ENCODE measurements at places on chromosomes 5 and 9.
A peak's percentile ranks its signal among the peaks of the same experiment; 100 is the strongest.

DNA sequence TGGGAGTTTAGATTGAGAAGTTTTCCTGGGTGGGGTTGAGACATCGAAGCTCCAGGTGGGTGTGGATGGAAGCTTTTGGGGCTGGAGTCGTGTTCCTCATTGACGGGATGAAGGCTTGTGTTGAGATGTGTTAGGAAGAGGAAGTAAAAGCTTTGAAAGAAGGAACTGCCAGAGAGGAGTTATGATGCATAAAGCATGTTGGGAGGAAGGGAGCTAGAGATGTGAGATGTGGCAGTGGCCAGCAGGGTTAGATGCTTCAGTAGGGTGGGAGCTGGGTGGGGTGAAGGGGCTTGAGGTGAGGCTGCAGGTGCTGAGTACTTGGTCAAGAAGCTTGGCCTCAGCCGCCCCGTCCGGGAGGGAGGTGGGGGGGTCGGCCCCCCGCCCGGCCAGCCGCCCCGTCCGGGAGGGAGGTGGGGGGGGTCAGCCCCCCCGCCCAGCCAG, 56.7 kb downstream of the HSPA4 start:
- H3K4me3 ChIP-seq = peak overlapping the region; percentile 62
- no peak for DNase-seq
- H3K27me3 ChIP-seq = no peaks in the 10 kb centered on the region
- H3K27ac ChIP-seq = peak overlapping the region; percentile 86

DNA sequence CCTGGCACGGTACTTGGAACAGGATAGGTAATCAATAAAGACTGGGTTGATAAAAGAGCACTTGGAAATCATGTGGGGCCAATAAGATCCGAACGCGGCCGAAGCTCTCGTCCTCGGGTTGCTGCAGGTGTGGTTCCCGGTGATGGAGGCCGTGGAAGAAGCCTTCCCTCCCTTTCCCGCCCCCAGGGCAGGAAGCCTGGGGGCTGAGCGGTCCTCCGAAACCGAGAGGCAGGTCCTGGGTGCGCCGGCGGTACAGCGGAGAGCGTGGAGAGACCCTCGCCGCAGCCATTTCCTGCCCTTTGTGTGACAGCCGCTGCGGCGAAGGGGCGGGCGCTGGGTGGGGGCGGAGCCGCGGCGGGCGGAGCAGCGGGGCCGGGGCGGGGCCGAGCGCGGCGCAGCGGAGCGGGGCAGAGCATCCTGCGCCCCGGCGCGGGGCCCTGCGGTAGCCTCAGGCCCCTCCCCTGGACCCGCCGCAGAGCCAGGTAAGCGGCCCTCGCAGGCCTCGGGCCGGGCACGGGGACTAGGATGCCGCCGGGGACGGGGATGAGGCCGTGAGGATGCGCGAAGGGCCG, at the start of gene CYFIP2:
Gene CYFIP2, plus strand, starts transcription at position 410 of the 572 bp plus-strand sequence. CDS start 19,239 bp downstream, outside the sequence.
- no peaks in the 10 kb centered on the region for H3K27me3 ChIP-seq
- H3K36me3 ChIP-seq = peaks cover 16% of the 10 kb centered on the region
- peak within 1 kb of the TSS; percentile 98 for H3K4me3 ChIP-seq
- H3K27ac ChIP-seq = peak within 1 kb of the TSS; percentile 98
- DNase-seq = peak; percentile 73

DNA sequence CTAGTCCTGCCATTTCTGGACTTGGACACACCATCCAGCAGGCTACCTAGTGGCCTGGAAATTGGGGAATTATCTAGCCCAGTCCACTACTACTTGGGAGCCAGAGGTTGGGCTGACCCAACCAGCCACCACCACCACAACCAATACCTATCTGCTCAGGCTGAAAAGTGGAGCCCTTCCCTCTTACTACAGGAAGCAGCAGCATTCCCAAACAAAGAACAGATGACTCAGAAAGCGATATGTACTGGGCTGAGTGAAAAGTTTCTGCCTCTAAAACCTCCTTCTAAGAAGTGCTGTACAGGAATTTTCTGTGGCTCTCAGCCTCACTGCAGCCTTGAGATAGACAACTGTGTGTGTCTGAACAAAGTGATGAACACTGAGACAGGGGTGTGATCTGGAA, 279.4 kb downstream of the CDH10 start:
- no peaks in the 10 kb centered on the region for H3K27me3 ChIP-seq
- H3K4me1 ChIP-seq = no peaks in the 10 kb centered on the region
- no peak overlapping the region for H3K4me3 ChIP-seq
- no peak for DNase-seq
- no peaks in the 10 kb centered on the region for H3K36me3 ChIP-seq

DNA sequence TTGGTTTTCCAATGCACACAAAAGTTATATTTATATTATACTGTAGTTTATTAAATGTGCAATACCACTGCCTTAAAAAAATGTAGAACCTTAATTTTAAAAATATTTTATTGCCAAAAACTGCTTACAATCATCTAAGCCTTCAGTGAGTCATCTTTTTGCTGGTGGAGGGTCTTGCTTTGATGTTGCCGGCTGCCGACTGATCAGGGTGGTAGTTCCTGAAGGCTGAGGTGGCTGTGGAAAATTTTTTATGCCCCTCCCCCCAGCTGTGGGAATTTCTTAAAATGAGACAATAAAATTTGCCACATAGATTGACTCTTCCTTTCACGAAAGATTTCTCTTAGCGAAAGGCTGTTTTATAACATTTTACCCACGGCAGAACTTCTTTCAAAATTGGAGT, 75.9 kb upstream of the SLC25A51 start:
- no peak for DNase-seq
- no peaks in the 10 kb centered on the region for H3K36me3 ChIP-seq
- H3K4me1 ChIP-seq = no peaks in the 10 kb centered on the region
- peaks cover 4% of the 10 kb centered on the region for H3K27me3 ChIP-seq
- no peak overlapping the region for H3K4me3 ChIP-seq

- H3K27me3 ChIP-seq = no peaks in the 10 kb centered on the region
- no peak overlapping the region for H3K27ac ChIP-seq
- no peak for DNase-seq
- no peaks in the 10 kb centered on the region for H3K36me3 ChIP-seq
- H3K4me1 ChIP-seq = no peaks in the 10 kb centered on the region
These were observed 1457.2 kb upstream of the WWC1 start for GRCh38 chr5:166834246-166834645.

DNA sequence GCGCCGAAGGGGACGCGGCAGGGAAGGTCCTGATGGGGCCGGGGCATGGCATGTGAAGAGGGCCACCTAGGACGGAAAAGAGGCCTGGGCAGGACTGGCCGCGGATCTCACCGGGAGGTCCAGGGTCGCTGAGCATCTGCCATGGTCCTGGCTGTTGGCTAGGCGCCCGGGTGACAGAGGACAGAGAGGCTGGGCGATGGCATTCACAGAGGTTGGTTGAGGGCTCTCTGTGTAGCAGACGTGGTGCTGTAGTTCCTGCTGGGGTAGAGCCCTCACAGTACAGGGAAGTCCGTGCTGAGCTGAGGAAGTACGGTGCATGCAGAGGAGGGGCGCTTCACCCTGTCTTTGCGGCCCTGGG, 427 bp downstream of the PCYOX1L start:
- no peaks in the 10 kb centered on the region for H3K27me3 ChIP-seq
- H3K27ac ChIP-seq = peak overlapping the region; percentile 62
- DNase-seq = no peak
- H3K4me1 ChIP-seq = peaks cover 14% of the 10 kb centered on the region
- H3K36me3 ChIP-seq = peaks cover 11% of the 10 kb centered on the region

DNA sequence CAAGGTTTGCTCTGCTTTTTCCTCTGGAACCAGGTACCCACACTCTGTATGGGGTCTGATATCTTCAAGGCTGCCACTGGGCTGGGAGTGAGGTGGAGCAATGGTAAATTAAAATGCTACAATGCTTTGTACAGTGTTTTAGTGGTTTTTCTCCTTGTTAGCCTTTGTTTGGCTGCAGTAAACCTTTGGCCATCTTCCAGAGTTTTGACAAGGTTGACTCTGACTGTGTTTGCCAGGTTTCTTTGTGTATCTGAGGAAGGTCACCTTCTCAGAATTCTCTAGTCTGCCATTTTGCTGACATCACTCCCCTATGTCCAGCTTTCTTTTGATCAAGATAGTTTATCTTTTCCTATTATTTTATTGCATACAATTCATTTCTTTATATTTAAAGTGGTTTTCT, 11.2 kb downstream of the SPATA31D1 start:
- H3K27me3 ChIP-seq = no peaks in the 10 kb centered on the region
- no peaks in the 10 kb centered on the region for H3K4me1 ChIP-seq
- no peak overlapping the region for H3K27ac ChIP-seq
- DNase-seq = no peak
- H3K36me3 ChIP-seq = no peaks in the 10 kb centered on the region

DNA sequence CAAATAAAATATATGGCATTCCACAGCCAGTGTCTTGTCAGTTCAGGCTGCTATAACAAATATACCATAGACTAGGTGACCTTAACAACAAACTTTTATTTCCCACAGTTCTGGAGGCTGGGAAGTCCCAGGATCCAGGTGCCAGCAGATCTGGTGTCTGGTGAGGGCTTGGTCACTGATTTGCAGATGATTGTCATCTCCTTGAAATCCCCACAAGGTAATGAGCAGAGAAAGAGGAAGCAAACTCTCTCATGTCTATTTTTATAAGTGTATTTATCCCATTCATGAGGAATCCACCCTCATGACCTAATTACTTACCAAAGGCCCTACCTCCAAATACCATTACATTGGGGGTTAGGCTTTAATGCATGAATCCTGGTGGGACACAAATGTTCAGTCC, 663.2 kb downstream of the TLR4 start:
- DNase-seq = no peak
- H3K27ac ChIP-seq = no peak overlapping the region
- no peaks in the 10 kb centered on the region for H3K27me3 ChIP-seq

- H3K27ac ChIP-seq = no peak overlapping the region
- no peaks in the 10 kb centered on the region for H3K4me1 ChIP-seq
- DNase-seq = no peak
These were observed 332.3 kb upstream of the ADAMTSL1 start for GRCh38 chr9:18141681-18142080.

DNA sequence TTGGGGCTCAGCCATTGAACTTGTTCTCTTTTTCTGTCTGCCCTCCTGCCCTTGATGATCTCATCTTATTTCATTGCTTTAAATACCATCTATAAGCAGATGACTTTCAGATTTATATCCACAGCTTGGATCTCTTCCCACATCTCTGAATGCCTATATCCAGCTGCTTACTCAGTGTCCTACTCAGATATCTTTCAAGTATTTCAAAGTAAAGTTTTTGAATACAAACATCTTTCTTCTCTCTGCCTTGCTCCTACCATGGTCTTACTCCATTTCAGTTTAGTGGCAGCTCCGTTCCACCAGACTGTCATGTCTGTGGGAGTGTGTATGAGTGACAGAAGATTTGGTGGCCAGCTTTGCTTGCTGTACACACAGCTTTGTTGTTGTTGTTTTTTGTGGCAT, 59.7 kb downstream of the ERBIN start:
- peaks cover 13% of the 10 kb centered on the region for H3K36me3 ChIP-seq
- H3K27me3 ChIP-seq = no peaks in the 10 kb centered on the region
- no peak overlapping the region for H3K4me3 ChIP-seq
- DNase-seq = no peak

- H3K4me1 ChIP-seq = no peaks in the 10 kb centered on the region
- H3K36me3 ChIP-seq = no peaks in the 10 kb centered on the region
- no peak overlapping the region for H3K4me3 ChIP-seq
- H3K27me3 ChIP-seq = no peaks in the 10 kb centered on the region
- H3K27ac ChIP-seq = no peak overlapping the region
- no peak for DNase-seq
These were observed 26.9 kb upstream of the PLIN2 start for GRCh38 chr9:19154135-19154612.

- no peak for DNase-seq
- H3K4me1 ChIP-seq = no peaks in the 10 kb centered on the region
- no peak overlapping the region for H3K4me3 ChIP-seq
- H3K27ac ChIP-seq = no peak overlapping the region
- H3K27me3 ChIP-seq = peaks cover 14% of the 10 kb centered on the region
These were observed 34.8 kb downstream of the HTR4 start for GRCh38 chr5:148619484-148619883.

DNA sequence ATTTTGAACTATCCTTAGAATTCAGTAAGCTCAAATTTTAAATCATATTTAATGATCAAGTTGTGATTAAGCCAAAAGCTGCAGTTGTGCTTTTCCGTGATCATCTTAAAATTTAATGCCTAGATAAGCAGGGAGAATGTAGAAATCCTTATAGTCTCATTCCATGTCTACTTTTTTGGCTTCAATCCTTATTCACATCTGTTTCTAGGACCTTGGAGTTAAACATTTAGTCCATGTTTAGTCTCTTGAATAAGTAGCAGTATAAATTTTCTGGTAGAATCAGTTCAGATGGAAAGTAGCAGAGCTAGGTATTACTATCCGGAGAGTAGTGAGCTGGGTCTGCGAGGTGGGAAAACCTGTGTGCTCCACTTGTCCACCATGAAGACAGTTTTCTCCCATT, 59.3 kb upstream of the RIOK2 start:
- H3K4me3 ChIP-seq = no peak overlapping the region
- peaks cover 1% of the 10 kb centered on the region for H3K36me3 ChIP-seq
- H3K27me3 ChIP-seq = peaks cover 5% of the 10 kb centered on the region
- no peaks in the 10 kb centered on the region for H3K4me1 ChIP-seq
- H3K27ac ChIP-seq = no peak overlapping the region
- no peak for DNase-seq

DNA sequence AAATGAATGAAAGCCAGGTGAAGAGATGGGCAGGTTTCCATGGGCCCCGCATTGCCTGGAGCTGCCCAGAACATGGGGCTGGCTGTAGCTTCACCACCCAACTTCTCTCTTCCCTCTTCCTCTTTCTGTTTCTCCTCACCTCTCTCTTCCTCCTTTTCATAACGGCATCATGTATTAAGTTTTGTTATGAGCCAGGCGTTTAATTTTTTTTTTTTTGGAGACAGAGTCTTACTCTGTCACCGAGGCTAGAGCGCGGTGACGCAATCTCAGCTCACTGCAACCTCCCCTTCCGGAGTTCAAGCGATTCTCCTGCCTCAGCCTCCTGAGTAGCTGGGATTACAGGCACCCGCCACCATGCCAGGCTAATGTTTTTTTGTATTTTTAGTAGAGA, 13.0 kb upstream of the SPINK4 start:
- H3K36me3 ChIP-seq = no peaks in the 10 kb centered on the region
- H3K27ac ChIP-seq = peak overlapping the region; percentile 87
- DNase-seq = no peak
- H3K4me3 ChIP-seq = peak overlapping the region; percentile 67
- no peaks in the 10 kb centered on the region for H3K27me3 ChIP-seq
- peaks cover 21% of the 10 kb centered on the region for H3K4me1 ChIP-seq

GRCh38 chr9:16150501-16150900, 597.7 kb downstream of the CCDC171 start:
- H3K27me3 ChIP-seq = peaks cover 4% of the 10 kb centered on the region
- H3K36me3 ChIP-seq = no peaks in the 10 kb centered on the region
- no peaks in the 10 kb centered on the region for H3K4me1 ChIP-seq
- no peak for DNase-seq
- H3K4me3 ChIP-seq = no peak overlapping the region

- DNase-seq = no peak
- peaks cover 4% of the 10 kb centered on the region for H3K27me3 ChIP-seq
- no peak overlapping the region for H3K4me3 ChIP-seq
- H3K27ac ChIP-seq = no peak overlapping the region
These were observed 9.4 kb downstream of the PRELID2 start for GRCh38 chr5:145825751-145826180.

DNA sequence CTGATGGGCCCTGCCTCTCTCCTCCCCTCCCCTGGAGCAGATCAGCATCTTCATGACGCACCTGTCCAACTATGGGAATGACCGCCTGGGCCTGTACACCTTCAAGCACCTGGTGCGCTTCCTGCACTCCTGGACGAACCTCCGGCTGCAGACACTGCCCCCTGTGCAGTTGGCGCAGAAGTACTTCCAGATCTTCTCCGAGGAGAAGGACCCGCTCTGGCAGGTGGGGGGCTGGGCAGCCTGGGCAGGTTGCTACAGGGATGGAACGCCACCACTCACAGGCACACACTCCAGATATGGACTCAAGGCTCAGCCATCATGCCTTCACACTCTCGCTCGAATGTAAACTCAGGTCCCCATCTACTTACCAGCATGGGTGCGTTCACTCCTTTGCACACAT, 32.1 kb downstream of the NDST1 start:
- DNase-seq = no peak
- no peaks in the 10 kb centered on the region for H3K27me3 ChIP-seq
- peaks cover 23% of the 10 kb centered on the region for H3K36me3 ChIP-seq
- H3K27ac ChIP-seq = no peak overlapping the region
- H3K4me3 ChIP-seq = no peak overlapping the region
